ENCODE measurements at places on chromosomes 2 and 18.

DNA sequence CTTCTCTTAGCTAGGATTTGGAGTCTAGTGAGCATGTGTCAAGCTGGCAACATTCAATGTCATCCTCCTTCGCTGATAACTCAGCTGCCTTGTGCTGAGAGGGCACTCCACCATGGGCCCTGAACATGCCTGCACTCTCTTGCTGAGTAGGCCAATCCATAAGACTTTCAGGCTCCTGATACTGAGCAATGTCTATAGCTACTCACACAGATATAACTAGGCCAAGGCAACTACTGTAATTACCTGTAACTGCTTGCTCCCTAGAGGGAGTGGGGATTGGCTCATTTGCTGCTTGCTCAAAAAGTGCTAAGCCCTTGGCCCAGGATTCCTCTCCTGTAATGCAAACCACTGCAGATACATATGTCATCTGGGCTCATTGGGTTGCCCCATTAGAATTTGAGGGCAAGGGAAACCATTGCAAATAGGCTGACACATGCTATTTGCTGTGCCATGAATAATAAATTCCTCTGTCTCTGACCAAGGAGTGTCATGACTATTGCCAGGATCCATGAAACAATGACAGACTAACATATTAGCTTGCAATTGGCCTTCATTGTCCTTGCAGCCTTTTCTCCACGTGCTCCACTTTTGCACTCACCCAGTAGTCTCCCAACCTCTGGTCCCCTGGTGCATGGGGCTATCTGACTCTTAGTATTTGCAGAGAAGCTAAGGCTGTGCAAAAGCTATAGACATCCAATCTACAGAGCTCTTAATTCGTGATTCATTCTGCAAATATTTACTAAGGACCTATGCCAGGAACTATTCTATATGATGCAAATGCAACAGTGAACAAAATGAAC, 36.9 kb upstream of the BMPR2 start:
- DNase-seq = peak; percentile 90

- peak; percentile 17 for DNase-seq
These were observed 376.1 kb upstream of the TMEFF2 start for GRCh38 chr2:192570788-192571187.

DNA sequence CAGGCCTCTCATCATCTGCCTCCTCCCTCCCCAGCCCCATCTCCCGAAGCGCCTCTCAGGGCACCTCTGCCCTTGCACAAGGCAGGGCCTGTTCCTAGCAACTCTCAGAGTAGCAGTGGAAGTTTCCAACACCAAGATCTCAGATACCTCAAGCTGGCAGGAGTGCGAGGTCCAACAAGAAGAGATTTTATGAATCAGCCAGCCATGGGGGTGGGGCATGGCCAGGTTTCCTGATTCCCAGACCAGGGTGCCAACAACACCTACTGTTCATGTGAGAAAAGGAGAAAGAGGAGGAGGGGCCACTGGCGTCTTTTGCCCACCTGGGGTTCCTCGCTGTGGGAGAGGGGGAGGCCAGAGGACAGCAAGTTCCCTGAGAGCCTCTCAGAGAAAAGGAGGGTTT, 6.6 kb upstream of the STEAP3 start:
- DNase-seq = peak; percentile 17

GRCh38 chr2:195404651-195405050, 252.4 kb upstream of the SLC39A10 start:
- no peak for DNase-seq

All from epithelial cell of esophagus (primary cell).